ENCODE measurements at places on chromosomes 7 and 10. TPM values are rescaled to one million over a fixed set of nuclear protein-coding genes. Genes with fewer than 3 reads are reported as not detected.

FAM25G gene
- not detected for total RNA-seq

SNX8 gene
- 23.8 TPM for total RNA-seq

RAPGEF5 gene
- total RNA-seq, result 1.0 TPM

SHTN1 gene
- 1.6 TPM for total RNA-seq

SPDYE2 gene
- not detected for total RNA-seq

PIK3CG gene
- total RNA-seq, result not detected

SHOC2 gene
- 65.3 TPM for total RNA-seq

MYO1G gene
- total RNA-seq, result not detected

ANKRD61 gene
- total RNA-seq, result not detected

Data from GM23248 (cell line).